CD4-positive, alpha-beta T cell treated with Interferon alpha-2 for 1 hour (primary cell): ENCODE measurements at places on chromosomes 11 and 22.

DNA sequence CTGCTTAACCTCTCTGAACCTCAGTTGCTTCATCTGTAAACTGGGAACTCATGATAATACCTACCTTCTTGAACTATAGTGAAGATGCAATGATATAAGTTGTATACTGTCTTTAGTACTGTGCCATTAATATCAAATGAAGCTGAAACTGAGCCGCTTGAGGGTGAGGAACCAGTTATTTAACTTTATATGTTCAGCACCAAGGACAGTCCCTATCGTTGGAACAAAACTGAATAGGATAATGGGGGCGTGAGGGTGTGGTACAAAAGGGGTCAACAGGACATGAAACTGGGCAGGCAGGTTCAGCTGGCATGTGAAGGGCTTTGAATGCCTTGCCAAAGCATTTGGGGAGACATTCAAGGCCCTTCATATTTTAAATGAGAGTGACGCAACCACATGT is 112.6 kb downstream of the C11orf91 start:
- no peak for DNase-seq

- DNase-seq, result no peak
These were observed 40.9 kb upstream of the MYEOV start for GRCh38 chr11:69253028-69253427.

GRCh38 chr11:93734427-93735222 is 6.7 kb downstream of the TAF1D start:
- DNase-seq, result no peak

GRCh38 chr11:132643239-132643638 is 889.1 kb downstream of the OPCML start:
- no peak for DNase-seq

GRCh38 chr11:69663326-69663725 is 11.8 kb downstream of the LTO1 start:
- no peak for DNase-seq

- no peak for DNase-seq
These were observed 24.2 kb upstream of the JAM3 start for GRCh38 chr11:134044514-134045284.

DNA sequence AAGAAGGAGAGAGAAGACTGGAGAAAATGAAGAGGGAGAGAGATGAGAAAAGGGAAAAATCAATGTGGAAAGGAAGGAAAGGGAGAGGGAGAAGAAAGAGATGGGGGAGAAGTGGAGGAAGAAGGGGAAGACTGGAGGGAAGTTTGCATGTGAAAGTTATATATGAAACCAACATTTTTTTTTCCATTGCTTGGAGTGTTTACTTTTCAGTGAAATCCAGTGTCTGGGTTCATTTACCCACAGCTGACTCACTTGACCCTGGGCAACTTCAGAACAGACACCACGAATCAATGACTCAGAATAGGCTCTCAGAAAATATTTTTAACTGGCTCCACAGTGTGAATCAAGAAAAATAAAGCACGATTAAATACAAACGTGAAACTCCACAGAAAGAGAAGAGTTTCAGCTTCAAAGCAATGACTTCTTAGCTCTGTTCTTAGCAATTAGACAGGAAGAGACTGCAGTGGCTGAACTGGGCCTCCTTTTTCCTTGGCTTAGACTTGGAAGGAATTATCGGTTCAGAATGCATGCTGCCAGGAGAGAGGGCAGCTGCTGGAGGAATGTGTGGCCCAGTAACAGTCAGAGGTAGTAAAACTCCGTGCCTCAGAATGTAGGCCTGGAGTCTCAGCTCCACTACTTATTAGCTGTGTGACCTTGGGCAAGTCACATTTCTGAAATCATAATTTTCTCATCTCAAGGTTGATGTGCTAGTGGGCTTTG is 237.5 kb downstream of the MIAT start:
- DNase-seq, result no peak

- no peak for DNase-seq
These were observed 939 bp upstream of the SH3BP1 start for GRCh38 chr22:37638391-37639069.

DNA sequence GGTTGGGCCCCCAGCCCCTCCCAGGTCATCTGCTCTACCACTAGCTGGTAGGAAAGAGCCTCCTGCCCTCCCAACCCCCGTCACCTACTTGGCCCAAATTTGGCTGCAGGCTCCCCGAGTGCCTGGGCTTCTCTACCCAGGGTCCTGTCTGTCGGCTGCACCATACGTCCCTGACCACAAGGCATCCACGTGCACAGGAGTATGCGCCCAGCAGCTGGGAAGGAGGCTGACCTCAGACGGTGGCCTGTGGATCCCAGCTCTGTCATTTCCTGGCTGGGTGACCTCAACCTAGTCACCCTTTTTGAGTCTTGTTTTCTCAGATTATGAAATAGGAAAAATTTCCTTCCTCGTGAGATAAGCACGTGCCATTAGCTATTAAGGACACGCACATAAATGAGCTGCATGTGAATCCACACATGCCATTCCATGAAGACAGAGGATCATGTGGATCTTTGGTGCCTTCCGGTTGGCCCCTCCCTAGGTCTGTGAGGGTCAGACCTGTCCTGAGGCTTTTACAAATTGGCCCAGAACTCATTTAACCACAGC is 13.7 kb downstream of the CYB561A3 start:
- peak; percentile 70 for DNase-seq

DNA sequence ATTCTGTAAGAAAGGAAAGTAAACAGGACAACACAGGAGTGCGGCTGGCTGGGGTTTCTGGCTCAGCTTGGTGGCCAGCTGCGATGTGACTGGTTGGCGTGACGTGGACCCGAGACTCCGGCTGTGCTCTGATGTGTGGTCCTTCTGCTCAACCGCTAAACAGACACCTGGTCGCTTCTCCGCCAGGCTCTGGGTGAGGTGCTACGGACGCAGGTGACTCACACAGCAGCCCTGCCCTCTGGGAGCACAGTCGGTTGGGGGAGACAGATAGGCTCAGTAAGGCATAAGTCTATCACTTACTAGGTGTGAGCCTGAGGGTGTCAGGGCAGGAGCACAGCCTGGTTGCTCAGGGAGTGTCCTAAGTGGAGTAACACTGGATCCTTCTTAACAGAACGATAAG is 8.2 kb downstream of the RTL6 start:
- DNase-seq, result no peak

- no peak for DNase-seq
These were observed 18.5 kb downstream of the KRTAP5-5 start for GRCh38 chr11:1647901-1648652.

DNA sequence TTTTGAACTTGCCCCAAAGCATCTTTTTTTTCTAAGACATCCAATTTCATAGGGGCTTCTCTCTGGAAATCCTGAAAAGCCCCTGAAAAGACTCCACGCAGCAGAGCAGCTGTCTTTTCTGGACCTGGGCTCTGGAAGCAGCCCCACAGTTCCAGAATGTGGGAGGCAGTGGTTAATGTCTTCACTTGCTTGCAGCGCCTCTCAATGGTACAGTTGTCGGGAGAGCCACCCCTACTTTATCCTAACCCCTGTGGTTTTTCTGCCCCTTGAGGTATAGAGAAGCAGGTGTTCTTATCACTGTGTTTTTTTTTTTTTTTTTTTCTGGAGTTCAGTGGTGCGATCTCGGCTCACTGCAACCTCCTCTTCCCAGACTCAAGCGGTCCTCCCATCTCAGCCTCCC is 83.4 kb upstream of the SORL1-AS1 start:
- DNase-seq, result no peak

- DNase-seq, result no peak
These were observed 163.6 kb upstream of the B3GAT1 start for GRCh38 chr11:134575504-134576230.

DNA sequence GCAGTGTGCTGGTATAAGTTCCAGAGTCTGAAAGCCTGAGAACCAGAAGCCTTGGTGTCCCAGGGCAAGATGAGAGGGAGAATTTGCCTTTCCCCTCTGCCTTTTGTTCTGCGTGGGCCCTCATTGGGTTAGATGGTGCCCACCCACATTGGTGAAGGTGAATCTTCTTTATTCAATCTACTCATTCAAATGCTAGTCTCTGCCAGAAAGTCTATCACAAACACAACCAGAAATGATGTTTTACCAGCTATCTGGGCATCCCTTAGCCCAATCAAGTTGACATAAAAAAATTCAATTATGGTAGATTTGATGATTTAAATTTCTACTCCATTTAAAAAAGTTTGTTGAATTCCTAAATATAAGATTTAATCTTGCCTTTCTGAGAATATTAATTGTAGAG is 22.2 kb downstream of the CSTPP1 start:
- DNase-seq, result no peak

GRCh38 chr11:15654451-15654850 is 539.7 kb downstream of the INSC start:
- no peak for DNase-seq

GRCh38 chr11:130126516-130126915 is 33.1 kb upstream of the ST14 start:
- DNase-seq, result no peak

DNA sequence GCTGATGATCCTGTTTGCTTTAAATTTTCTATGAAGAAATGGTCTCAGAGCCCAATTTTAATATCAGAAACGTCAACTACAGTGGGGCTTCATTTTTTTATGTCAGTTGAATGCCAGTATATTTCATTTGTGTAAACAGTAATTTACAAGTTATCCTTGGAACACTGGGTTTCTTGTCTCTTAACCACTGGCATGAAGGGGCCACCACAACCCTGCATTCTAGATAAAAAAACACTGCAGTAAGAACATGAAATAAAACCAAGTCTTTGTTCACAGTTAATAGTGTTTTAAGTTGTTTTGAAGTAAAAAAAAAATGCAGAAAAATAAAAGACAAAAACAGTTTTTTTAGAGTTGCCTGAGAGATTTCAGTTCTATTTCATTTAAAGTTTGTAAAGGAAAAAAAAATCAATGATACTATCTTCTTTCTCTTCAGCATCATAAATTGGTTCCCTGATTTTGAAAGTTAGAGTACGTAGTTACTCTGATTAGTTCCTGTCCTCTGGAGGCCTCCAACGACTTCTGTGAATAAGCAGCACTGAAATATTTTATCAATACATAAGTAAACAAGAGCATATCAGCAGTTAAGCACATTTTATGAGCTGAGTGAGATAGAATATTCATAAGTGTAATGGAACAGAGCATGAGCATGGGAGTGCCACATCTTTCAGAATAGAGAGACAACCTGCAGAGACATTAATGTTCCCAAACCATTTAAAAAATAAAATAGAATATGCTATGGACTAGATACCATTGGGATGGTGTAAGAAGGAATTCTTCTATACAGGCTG is 7.8 kb upstream of the DDI1 start:
- no peak for DNase-seq

DNA sequence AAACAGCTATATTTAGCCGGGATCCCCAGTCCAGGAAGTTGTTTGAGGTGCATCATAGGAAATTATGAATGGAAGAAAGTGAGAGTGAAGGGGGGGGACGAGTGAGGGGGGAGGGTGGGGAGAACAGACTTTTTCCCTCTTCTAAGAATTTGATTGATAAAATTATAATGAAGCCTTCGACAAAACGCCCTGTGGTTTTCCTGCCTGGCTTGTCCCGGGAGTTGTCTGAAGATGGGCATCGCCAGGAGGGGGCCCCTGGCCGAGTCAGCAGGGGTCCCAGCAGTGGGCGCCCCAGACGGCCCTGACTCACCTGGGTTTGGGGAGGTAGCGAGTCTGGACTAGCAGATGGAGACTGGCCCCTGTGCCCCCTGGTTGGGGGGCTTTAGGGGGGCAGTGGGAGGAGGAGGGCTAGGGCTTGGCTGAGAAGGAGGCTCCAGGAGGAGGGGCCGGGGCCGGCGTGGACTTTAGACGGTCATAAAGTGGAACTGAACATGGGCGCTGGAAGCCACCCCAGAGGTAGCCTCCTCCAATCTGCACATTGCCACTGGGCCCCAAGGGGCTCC is 336 bp upstream of the LIF start:
- no peak for DNase-seq

GRCh38 chr11:124329787-124330478 is 9.9 kb upstream of the OR8D2 start:
- DNase-seq, result no peak

GRCh38 chr11:295351-296170 is 3.8 kb downstream of the IFITM5 start:
- DNase-seq, result no peak

DNA sequence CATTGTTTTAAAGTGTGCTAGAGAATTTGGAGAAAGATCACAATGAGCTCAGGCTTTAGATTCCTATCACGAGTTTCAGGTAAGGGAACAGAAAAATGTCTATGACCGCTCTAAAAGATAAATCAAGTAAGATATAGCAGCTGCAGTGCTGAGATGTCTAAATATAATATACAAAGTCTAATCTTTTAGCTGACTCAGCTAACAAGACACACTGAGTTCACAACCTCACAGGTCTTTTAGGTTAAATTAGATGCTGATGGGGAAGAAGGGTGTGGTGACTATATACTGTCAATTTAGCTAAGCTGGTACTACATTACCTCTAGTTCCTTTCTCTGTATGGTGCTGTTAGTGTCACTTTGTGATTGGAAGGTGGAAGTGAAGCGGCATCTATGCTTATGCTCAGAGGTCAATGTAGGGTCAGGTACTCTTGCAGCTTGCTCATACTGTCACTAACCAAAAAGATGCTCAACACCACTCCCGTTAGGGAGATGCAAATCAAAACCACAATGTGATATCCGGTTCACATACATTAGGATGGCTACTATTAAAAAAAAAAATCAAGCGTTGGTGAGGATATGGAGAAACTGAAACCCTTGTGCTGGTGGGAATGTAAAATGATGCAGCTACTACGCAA is 283.5 kb downstream of the SWAP70 start:
- no peak for DNase-seq

DNA sequence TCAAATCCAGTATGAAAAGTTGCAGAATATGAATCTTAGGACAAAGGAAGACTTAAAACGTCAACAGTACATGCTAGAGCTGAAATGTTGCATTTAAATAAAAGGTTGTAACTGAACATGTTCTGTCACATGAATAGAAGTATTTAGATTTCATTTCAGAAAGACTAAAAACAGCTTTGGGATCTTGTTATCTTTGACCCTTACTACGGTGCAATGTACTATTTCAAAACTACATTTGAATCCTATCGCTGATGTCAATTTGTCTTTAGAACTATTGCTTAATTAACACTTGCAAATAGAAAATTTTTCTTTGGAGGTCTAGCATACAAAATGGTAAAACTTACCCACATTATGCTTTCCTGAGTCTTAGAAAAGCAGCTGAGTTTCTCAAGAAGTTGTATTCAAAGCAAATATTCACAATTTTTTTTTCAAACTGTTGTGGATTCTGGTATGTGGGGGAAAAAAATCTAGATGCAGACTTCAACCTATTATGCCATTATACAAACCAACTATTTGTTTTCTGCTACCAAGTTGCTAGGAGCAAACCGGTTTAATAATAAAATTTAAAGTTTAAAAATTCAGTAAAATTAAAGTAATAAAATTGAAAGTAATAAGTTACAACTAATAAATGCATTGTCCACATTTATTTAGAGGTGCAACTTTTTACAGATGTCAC is 25.4 kb downstream of the CSTF3 start:
- DNase-seq, result no peak

GRCh38 chr22:42371099-42371498 is 61.1 kb downstream of the NFAM1 start:
- no peak for DNase-seq

DNA sequence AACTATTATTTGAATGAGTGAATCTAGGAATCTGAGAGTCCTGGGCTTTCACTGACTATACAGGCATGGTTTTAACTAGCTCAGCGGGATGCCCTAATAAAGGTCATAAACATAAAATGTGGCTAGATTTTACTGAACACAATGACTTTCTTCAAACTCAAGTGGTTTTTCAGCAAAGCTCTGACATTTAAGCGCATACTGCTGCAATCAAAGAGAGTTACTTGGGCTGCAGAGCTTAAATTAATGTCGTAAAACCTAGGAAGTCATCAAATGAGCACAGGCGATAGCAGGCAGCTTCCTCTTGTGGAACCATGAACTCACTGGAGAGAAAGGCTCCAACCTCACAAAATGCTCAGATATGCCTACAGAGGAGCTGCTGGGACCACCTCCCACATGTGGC is 6.7 kb downstream of the CSNK2A3 start:
- DNase-seq, result no peak
